ENCODE measurements at places on chromosomes 5 and 9. TPM values are rescaled to one million over a fixed set of nuclear protein-coding genes. Genes with fewer than 3 reads are reported as not detected.

The KIF24 gene
- total RNA-seq, result 0.42 TPM

The SPAAR gene
- 3.7 TPM for total RNA-seq

GRCh38 chr5:164002628-164003027 lies 497.2 kb downstream of the MAT2B start:
- DNase-seq, result no peak

DNA sequence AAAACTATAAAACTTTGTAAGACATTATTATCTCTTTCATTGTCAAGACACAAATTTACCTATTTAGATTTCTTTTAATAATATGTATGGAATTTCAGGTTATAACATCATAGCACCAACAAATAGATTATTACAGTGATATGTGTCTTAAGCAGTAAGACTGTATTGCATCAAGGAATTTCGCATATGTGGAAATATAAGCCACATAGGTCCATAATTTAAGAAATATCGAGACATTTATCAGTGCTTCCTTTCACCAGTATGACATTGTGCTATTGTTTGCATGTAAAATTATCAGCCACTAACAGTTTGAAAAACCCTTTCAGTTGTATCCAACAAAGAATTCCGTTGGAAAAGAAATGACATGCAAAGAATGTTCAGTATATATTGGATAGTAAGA lies 186.7 kb upstream of the RASA1 start:
- DNase-seq, result no peak

- DNase-seq, result no peak
Measured at GRCh38 chr5:124698770-124699169, 47.7 kb downstream of the ZNF608 start.

GRCh38 chr9:136629879-136630661 lies 32.6 kb upstream of the EGFL7 start:
- no peak for DNase-seq

DNA sequence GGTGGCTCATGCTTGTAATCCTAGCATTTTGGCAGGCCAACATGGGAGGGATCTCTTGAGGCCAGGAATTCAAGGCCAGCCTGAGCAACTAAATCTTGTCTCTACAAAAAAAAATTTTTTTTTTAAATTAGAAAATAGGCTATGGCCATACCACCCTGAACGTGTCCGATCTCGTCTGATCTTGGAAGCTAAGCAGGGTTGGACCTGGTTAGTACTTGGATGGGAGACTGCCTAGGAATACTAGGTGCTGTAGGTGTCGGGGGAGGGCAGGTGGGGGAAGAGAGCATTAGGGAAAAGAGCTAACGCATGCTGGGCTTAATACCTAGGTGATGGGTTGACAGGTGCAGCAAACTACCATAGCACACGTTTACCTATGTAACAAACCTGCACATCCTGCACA lies 39.5 kb downstream of the DDX4 start:
- DNase-seq, result no peak

- DNase-seq, result peak; percentile 89
Measured at GRCh38 chr9:91837981-91838731, 111.9 kb downstream of the ROR2 start.

The PCDHGB5 gene
- total RNA-seq, result 6.4 TPM

The IDNK gene
- 4.1 TPM for total RNA-seq
